ENCODE measurements at places on chromosomes 1 and 21.

DNA sequence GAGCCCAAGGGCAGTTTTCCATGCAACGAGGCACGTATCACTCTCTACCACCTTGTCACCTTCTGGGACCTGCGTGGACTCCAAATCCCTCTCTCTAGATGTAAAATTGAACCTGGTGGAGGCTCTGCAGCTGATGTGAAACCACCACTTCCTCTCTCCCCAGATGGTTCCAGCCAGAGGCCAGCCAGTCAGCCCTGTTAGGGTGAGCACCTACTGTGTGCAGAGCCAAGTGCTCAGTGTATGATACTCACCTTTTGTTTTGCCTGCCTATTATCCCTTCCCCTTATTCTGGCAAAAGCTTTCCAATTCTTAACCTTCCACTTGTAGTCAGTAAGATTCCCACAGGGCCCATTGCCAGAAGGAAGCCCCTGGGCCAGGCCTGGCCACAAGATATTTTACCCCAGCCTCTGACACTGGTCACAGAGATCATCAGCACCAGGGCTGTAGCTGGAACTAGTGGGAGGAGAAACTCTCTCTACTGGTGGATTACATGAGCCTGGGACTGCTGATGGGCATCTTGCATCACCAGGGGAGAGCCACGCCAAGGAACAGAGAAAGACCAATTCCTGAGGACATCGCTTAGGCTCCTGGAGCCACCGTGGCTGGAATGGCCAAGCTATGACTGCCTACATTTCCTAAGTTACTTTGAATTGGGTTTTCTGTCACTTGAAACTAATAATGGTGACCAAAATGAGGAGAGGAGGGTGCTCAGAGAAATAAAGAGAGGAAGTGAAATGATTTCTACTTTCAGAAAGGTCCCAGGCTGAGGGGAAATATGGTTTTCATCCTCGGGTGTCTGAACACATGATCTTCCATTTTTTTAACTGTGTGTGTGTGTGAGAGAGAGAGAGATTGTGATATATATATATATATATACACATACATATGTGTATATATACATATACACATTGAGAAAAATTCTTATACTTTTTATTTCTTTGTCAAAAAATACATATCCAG is 26.6 kb upstream of the RD3 start:
- DNase-seq: no peak

DNA sequence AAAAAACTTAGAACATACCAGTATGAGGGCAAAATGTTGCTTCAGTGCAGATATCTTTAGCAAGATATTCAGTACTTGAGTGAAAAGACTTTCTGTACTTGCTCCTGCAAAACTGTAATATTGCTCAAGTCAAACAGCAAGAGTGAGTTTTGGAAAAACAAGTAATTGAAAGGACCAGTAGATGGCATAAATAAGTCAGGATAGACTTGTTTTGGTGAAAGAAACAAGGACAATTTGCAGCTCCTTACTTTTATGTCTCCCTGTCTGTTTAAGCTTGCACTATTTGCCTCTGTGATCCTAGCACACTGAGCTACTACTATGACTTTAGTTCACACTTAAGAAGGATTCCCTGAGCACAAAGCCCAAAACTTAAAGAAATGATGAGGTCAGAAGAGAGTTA is 39.1 kb downstream of the IFI44 start:
- DNase-seq: no peak

DNA sequence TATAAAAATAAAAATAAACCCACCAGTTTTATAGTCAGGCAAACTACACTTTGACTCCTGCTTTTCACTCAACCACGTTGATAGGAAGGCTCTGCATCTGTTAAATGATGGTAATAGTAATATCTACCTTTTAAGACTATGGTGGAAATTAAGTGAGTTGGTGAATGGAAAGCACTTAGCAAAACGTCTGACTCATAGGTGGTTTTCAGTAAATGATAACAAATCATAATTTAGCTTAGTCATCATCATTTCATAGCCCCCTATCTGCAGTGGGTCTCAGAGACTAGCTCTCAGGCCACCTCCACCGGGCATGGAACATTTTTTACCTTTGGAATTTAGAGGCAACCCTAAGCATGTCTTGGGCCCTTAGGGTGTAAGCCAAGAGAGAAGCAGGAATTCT is 160.0 kb downstream of the PDE4B start:
- DNase-seq: no peak

- DNase-seq: peak; percentile 66
Observed at GRCh38 chr21:31395268-31395667, 51.2 kb upstream of the TIAM1 start.

- no peak for DNase-seq
Observed at GRCh38 chr1:207960346-207960745, 49.4 kb upstream of the CD34 start.

- no peak for DNase-seq
Observed at GRCh38 chr1:55181666-55182065, 33.5 kb downstream of the USP24 start.

- DNase-seq: no peak
Observed at GRCh38 chr1:177287270-177287669, 116.5 kb downstream of the BRINP2 start.

DNA sequence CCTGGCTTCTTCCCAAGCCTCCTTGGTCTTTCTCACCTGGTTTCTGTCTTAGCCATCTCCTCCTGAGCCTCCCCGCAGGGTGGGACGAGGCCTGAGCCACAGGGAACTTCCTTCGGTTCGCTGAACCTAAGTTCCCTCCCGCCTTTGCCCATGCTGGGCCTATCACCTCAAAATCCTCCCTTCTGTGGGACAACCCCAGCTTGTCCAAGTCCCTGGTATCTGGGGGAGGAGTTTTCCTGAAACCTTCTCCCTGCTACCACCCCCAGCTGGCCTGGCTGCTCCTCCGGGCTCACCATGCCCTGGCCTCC is 27.7 kb upstream of the VPS13D start:
- no peak for DNase-seq

- no peak for DNase-seq
Observed at GRCh38 chr1:68163220-68163619, 69.1 kb downstream of the WLS start.

- DNase-seq: no peak
Observed at GRCh38 chr21:27713154-27714109, 746.5 kb upstream of the ADAMTS5 start.

GRCh38 chr1:20142001-20142710 is 3.0 kb downstream of the PLA2G2F start:
- no peak for DNase-seq
